ENCODE measurements at places on chromosomes 7 and 10. TPM values are rescaled to one million over a fixed set of nuclear protein-coding genes. Genes with fewer than 3 reads are reported as not detected.
A peak's percentile ranks its signal among the peaks of the same experiment; 100 is the strongest.

DNA sequence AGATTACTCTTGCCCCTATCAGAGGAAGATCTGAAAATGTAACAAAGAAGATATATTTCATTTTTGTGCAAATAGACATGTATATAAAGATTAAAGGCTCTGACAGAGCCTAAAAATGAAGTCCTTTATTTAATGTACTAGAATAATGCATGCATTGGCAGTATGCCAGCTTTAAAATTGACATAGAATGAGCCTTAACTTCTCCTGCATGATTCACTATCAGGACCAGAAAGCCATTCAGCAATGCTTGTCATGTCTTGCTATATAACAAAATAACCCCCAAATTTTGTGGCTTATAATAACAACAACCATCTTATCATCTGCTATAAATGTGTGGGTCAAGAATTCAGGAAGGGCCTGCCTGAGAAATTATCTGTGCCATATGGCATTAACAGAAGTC is 411.9 kb downstream of the GRM8 start:
- H3K27me3 ChIP-seq: no peaks in the 10 kb centered on the region
- H3K36me3 ChIP-seq: no peaks in the 10 kb centered on the region
- no peak overlapping the region for H3K27ac ChIP-seq
- H3K4me1 ChIP-seq: no peaks in the 10 kb centered on the region
- no peak for DNase-seq

DNA sequence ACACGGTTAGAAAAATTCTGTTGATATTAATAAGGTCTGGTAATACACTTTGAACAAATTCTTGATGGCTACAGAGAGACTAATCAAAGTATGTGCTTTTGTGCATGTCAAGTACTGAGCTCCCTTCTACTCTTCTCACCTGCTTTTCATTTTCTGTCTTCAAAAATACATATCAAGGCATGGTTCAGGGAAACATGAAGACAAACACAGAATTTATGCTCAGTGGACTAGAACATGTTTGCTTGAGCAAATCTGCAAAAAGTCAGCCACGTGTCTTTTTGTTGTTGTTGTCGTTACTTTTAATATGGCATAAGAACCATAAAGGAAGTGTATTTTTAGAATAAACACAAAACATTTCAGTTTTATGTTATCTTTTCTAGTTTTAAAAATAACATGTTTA is 21.9 kb downstream of the CDK13 start:
- no peak overlapping the region for H3K27ac ChIP-seq
- no peaks in the 10 kb centered on the region for H3K4me1 ChIP-seq
- H3K36me3 ChIP-seq: peaks cover 6% of the 10 kb centered on the region
- DNase-seq: no peak

Gene CPA1
- not detected for total RNA-seq

DNA sequence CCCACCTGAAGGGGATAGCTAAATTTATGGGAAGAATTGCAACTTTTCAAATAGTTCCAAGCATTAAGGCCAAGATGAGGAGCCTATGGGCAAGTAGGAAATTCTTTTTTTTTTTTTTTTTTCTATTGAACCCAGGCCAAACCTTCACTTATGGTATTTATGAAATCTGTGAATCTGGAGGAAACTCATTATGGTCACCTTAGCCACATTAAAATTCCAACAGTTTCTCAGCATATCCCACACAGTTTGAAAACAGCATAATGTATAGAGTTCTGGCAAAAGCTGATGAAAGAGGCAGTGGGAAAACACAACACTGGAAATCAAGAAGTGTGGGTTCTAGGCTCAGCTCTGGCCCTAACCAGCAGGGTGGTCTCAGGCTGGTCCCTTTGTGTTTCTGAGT is 236.9 kb downstream of the PTEN start:
- no peaks in the 10 kb centered on the region for H3K36me3 ChIP-seq
- no peak for DNase-seq
- H3K27ac ChIP-seq: no peak overlapping the region
- no peaks in the 10 kb centered on the region for H3K27me3 ChIP-seq
- no peaks in the 10 kb centered on the region for H3K4me1 ChIP-seq

Gene PIP4K2A
- 17.8 TPM for total RNA-seq

- H3K27me3 ChIP-seq: peaks cover 9% of the 10 kb centered on the region
- no peak overlapping the region for H3K27ac ChIP-seq
- H3K4me3 ChIP-seq: no peak overlapping the region
- H3K4me1 ChIP-seq: no peaks in the 10 kb centered on the region
Measured at GRCh38 chr7:142898377-142899170, 13.0 kb upstream of the TRPV6 start.

DNA sequence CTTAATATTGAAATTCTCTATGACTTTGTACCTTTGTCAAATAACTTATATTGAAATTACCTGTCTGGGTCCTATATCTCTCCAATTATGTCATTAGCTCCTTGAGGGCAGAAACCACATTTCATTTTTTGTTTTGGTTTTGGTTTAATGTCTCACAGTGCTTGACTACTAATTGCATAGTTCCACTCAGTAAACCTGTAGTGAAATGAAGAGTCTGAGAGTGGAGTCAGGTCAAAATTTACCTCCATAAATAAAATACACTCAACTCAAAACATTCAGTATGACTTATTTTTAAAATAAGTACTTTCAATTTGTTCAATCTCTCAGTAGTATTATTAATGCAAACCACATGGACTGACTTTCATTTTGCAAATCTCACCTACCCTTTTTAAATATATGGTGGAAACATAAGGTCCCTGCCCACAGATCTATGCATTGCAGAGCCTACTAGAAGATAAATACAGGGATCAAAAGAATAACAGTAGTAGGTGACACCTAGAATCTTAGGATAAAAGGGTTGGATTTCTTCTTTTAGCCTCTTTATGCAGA is 32.5 kb downstream of the PDE1C start:
- no peaks in the 10 kb centered on the region for H3K36me3 ChIP-seq
- no peak for DNase-seq
- no peak overlapping the region for H3K4me3 ChIP-seq
- peaks cover 5% of the 10 kb centered on the region for H3K4me1 ChIP-seq

DNA sequence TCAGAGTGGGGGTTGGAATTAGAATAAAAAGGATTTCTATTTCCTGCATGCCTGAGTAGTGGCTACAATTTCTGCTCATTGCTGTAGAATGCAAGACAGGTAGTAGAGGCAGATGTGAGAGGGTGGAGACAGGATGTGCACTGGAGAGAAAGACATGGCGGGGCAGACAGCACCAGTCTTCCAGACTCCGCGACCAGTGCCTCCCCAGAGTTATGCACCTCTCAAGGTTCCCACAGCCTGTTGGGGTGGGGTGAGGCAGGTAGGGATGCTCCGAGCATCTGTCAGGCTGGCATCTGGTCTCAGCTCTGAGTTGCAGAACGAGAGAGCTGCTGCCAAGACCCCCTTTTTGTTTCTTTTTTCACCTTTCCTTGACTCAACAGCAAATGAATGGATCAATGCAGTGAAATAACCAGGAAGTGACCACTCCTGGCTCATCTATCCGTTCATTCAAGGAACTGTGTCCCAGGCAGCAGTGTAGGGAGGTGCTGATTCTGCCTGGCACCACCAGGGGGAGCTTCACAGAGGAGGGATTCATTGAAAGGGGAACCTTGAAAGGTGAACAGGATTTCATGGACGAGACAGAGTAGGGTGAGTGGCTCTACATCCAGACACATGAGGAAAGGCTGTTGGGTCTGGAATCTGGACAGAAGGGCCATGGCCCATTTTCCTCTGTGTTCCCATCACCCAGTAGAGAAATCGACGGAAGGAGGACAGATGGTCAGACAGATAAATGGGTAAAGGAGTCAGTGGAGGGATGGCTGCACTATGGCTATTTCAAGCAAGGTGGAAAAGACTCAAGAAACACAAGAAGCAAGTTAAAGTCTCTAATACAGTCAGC is 17.2 kb upstream of the SLC18A3 start:
- H3K36me3 ChIP-seq: no peaks in the 10 kb centered on the region
- H3K27me3 ChIP-seq: peaks cover 5% of the 10 kb centered on the region
- no peaks in the 10 kb centered on the region for H3K4me1 ChIP-seq
- no peak overlapping the region for H3K27ac ChIP-seq
- peak; percentile 93 for DNase-seq

GRCh38 chr10:133079836-133080682 is 7.7 kb upstream of the ADGRA1 start:
- H3K36me3 ChIP-seq: no peaks in the 10 kb centered on the region
- peak; percentile 94 for DNase-seq
- no peak overlapping the region for H3K27ac ChIP-seq

- H3K4me3 ChIP-seq: no peak overlapping the region
- H3K27ac ChIP-seq: no peak overlapping the region
- no peaks in the 10 kb centered on the region for H3K27me3 ChIP-seq
Measured at GRCh38 chr7:33926535-33926934, 21.2 kb downstream of the BMPER start.

- peak; percentile 49 for DNase-seq
- H3K27ac ChIP-seq: no peak overlapping the region
- H3K4me3 ChIP-seq: peak overlapping the region; percentile 71
- no peaks in the 10 kb centered on the region for H3K36me3 ChIP-seq
Measured at GRCh38 chr7:8435590-8436545, 2.5 kb downstream of the NXPH1 start.

DNA sequence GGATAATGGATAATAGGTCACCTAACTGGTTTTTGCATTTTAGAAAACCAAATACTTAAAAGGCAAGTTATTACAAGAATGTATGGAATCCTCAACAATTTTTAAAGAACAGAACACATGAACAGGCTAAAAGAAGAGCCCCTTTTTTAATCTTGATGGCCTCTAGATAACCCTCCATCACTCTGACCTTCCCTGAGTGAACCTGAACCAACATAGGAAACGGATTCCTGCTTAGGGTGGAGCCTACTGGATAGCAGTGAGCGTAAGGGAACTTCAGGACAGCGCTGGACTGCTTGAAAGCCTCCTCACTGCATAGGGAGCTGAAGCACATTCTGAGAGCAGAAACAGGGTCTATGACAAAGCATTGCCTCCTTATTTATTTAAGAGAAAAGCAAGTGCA is 20.5 kb downstream of the TRPV5 start:
- DNase-seq: peak; percentile 2
- peaks cover 5% of the 10 kb centered on the region for H3K27me3 ChIP-seq
- no peaks in the 10 kb centered on the region for H3K4me1 ChIP-seq
- no peak overlapping the region for H3K27ac ChIP-seq

- no peaks in the 10 kb centered on the region for H3K27me3 ChIP-seq
- H3K4me1 ChIP-seq: no peaks in the 10 kb centered on the region
- H3K27ac ChIP-seq: no peak overlapping the region
- DNase-seq: no peak
- H3K4me3 ChIP-seq: no peak overlapping the region
- no peaks in the 10 kb centered on the region for H3K36me3 ChIP-seq
Measured at GRCh38 chr10:16341637-16342036, 95.2 kb upstream of the PTER start.

- DNase-seq: no peak
- H3K4me3 ChIP-seq: no peak overlapping the region
- H3K4me1 ChIP-seq: peaks cover 7% of the 10 kb centered on the region
- H3K27me3 ChIP-seq: no peaks in the 10 kb centered on the region
Measured at GRCh38 chr7:134902058-134902457, 84.2 kb upstream of the AGBL3 start.

Gene RARRES2
- total RNA-seq: 32.2 TPM

DNA sequence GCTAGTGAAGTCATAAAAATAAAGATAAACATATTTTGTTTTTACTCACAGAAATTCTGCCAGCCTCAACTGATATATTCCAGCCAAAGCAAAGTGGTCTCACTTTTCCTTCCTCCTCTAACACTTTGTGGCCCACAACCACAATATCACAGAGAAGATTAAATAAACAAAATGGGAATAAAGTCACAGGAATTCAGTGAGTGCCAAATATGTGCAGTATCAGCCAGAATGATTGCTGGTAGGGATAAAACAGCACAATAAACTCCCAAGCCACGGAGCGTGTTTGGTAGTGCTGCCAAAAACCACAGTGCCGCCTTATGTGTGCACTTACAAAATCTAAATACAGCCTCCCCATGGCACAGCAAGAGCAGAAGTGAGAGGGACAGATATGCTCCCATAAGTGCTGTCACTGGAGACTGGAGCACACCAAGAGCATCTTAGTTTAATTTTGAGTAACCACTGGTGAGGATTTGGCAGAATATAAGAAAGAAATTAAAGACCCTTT is 155.8 kb downstream of the POM121L12 start:
- no peak overlapping the region for H3K4me3 ChIP-seq
- DNase-seq: no peak
- peaks cover 2% of the 10 kb centered on the region for H3K4me1 ChIP-seq
- H3K27ac ChIP-seq: no peak overlapping the region
- H3K36me3 ChIP-seq: no peaks in the 10 kb centered on the region

Gene CCZ1B
- 92.7 TPM for total RNA-seq

- H3K27ac ChIP-seq: no peak overlapping the region
- H3K4me1 ChIP-seq: no peaks in the 10 kb centered on the region
- peaks cover 8% of the 10 kb centered on the region for H3K27me3 ChIP-seq
- no peaks in the 10 kb centered on the region for H3K36me3 ChIP-seq
- DNase-seq: no peak
Measured at GRCh38 chr7:45211066-45211465, 53.5 kb downstream of the RAMP3 start.

DNA sequence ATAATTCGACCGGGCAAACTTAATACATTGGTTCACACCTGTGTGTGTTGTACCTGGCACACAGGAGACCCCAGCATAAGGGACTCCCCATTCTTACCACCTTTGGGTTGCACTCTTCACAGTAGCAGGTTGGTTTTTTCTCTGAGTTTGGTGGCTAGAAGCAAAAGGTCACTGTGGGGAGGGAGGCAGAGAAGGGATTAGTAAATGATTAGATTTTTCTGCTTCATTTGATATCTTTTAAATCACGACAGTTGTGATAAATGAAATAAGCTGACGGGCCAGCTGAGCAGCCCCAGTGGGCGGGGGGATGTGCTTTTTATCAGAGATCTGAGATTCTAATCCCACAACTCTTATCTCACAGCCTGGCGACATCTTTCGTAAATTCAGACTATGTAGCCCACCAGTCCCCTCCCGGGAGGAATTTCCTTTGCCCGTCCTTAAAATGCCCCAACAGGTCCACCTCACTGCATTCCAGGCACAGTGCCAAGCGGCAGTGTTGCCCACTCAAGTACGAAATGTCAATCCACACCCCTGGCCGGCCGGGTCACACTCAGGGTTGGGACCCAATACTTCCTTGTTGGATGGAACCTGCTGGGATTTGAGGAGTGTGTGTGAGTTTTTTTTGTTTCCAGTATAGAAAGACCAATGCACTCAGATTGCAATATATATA is 10.5 kb upstream of the KCP start:
- H3K36me3 ChIP-seq: no peaks in the 10 kb centered on the region
- peaks cover 4% of the 10 kb centered on the region for H3K4me1 ChIP-seq
- H3K27me3 ChIP-seq: peaks cover 11% of the 10 kb centered on the region
- H3K4me3 ChIP-seq: peak overlapping the region; percentile 2

Gene CYP2E1
- 0.77 TPM for total RNA-seq

Gene DYNC1I1
- total RNA-seq: 6.5 TPM

GRCh38 chr10:80202934-80203834 is 2.2 kb downstream of the ANXA11 start:
- H3K27me3 ChIP-seq: no peaks in the 10 kb centered on the region
- H3K4me1 ChIP-seq: peaks cover 3% of the 10 kb centered on the region
- H3K36me3 ChIP-seq: peaks cover 7% of the 10 kb centered on the region
